Activated naive CD8-positive, alpha-beta T cell treated with anti-CD3 and anti-CD28 coated beads, Interleukin-2, amount 50 U/mL, for 24 hours (primary cell): ENCODE measurements at places on chromosomes 1 and 21.

DNA sequence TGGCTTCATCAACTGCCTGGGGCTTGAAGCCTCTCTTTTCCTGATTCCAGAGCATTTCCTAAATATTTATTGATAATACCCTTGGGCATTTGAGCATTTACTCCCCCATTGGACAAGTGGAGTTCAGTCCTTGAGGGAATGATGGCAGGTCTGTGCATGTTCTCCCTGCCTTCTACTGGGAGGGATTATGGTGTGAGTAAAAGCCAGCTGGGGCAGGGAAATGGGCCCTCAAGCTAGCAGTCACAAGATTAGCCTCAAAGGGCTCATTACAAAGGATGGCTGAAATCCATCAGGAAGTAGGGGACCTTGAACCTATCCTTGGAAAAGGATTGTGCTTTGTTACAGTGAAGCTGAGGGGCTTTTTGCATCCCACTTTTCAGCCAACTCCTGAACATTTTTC lies 24.2 kb upstream of the OSBPL9 start:
- H3K36me3 ChIP-seq, result no peaks in the 10 kb centered on the region
- no peak overlapping the region for H3K4me3 ChIP-seq
- no peak overlapping the region for H3K27ac ChIP-seq

DNA sequence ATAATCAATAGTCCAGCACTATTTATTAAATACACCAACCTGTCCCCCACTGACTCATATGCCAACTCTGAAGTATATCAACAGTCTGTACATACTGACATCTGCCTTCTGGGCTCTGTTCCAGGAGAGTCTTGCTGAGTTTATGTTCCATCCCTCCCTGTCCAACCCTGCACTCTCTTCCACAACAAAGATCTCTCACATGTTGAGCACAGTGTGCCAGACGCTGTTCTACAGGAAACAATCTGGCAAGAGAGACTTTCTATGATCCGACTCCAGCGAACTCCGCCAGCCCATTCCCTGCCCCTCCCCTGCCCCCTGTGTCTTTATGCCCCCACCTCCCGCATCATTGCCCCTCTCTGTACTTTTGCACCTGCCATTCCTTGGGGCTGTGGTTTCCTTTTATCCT lies 3.4 kb downstream of the LACTBL1 start:
- DNase-seq, result no peak
- no peak overlapping the region for H3K27ac ChIP-seq
- no peaks in the 10 kb centered on the region for H3K4me1 ChIP-seq
- peaks cover 49% of the 10 kb centered on the region for H3K27me3 ChIP-seq
- no peaks in the 10 kb centered on the region for H3K36me3 ChIP-seq

- H3K27ac ChIP-seq, result no peak overlapping the region
- H3K4me1 ChIP-seq, result no peaks in the 10 kb centered on the region
- H3K4me3 ChIP-seq, result no peak overlapping the region
- no peak for DNase-seq
- no peaks in the 10 kb centered on the region for H3K36me3 ChIP-seq
- H3K27me3 ChIP-seq, result peaks cover 15% of the 10 kb centered on the region
Observed at GRCh38 chr1:50378770-50379169, 44.5 kb downstream of the DMRTA2 start.

GRCh38 chr1:229434641-229435051 lies 752 bp upstream of the ACTA1 start:
- no peak overlapping the region for H3K4me3 ChIP-seq
- no peak for DNase-seq
- peaks cover 26% of the 10 kb centered on the region for H3K4me1 ChIP-seq
- H3K27ac ChIP-seq, result no peak overlapping the region
- peaks cover 18% of the 10 kb centered on the region for H3K36me3 ChIP-seq

DNA sequence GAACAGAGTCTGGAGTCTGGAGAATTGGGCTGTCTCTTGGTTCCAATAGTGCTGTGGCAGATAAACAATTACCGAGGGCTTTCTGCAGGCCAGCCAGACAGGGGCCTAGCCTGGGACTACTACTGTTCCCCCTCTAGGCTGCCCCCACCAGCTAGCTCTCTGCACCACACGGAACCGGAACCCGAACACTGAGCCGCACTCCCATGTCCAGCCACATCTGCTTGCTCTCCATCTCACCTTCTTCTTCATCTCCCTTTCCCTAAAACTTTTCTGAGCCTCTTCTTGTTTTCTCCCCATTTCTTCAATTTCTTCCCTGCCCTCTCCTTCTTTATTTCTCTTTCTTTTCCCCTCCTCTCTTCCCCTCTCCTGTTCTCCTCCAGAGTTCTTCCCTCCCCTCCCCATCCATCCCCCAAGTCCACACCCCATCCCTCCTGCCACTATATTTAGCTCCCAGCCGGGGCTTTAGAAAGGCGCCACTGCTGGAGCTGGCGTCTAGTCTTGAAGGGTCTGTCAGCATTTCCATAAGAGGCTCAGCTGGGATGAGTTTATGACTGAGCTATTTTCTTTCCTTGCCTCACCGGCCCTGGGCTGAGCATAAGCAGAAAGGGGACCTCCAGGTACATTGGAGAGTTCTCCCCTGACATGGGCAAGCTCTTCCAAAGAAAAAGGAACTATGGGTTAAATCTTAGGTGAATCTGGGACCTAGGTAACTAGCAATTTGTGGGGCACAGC lies 25.7 kb upstream of the ATP2B4 start:
- no peak for DNase-seq
- no peak overlapping the region for H3K27ac ChIP-seq
- H3K27me3 ChIP-seq, result no peaks in the 10 kb centered on the region
- no peaks in the 10 kb centered on the region for H3K36me3 ChIP-seq

- no peak overlapping the region for H3K4me3 ChIP-seq
- no peak for DNase-seq
- no peaks in the 10 kb centered on the region for H3K27me3 ChIP-seq
- no peak overlapping the region for H3K27ac ChIP-seq
Observed at GRCh38 chr1:22030473-22030872, 22.0 kb upstream of the CDC42 start.

- H3K4me1 ChIP-seq, result peaks cover 16% of the 10 kb centered on the region
- no peak overlapping the region for H3K27ac ChIP-seq
Observed at GRCh38 chr1:91537281-91537986, 36.8 kb downstream of the CDC7 start.

- DNase-seq, result no peak
- peaks cover 22% of the 10 kb centered on the region for H3K27me3 ChIP-seq
- no peak overlapping the region for H3K27ac ChIP-seq
- H3K4me1 ChIP-seq, result no peaks in the 10 kb centered on the region
- no peaks in the 10 kb centered on the region for H3K36me3 ChIP-seq
- no peak overlapping the region for H3K4me3 ChIP-seq
Observed at GRCh38 chr1:183000167-183000962, 22.9 kb upstream of the LAMC1 start.

DNA sequence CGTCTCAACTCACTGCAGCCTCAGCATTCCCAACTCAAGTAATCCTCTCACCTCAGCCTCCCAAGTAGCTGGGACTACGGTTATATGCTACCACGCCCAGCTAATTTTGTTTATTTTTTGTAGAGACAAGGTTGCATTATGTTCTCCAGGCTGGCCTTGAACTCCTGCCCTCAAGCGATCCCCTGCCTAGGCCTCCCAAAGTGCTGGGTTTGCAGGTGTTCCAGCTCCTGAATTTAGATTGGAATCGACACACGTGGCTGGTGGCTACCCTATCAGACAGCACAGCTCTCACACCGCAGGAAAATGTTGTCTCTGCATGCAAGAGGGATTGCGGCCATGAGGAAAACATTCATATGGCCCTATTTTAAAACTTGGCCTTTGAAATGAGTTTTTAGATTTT lies 76.7 kb upstream of the GALNT2 start:
- H3K4me3 ChIP-seq, result no peak overlapping the region
- H3K27ac ChIP-seq, result no peak overlapping the region
- no peaks in the 10 kb centered on the region for H3K36me3 ChIP-seq
- no peaks in the 10 kb centered on the region for H3K4me1 ChIP-seq

DNA sequence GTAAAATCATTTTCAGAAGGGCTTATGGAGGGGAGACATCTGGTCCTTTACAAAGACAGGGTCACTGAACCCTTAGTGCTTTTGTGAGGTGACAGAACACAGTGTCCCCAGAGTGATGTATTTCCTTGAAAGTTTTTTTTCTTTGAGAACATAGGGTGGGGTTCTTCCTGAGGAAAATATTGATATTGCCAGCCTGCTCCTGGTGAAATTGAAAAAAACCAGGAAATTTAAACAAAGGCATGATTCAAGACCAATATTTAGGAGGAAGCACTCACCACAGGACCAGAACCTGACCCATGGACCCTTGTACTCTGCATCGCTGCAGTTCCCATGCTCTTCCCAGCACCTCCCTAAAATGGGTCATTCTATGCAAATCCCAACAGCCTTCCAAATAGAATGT lies 63.7 kb downstream of the ST6GALNAC3 start:
- no peak overlapping the region for H3K4me3 ChIP-seq
- no peaks in the 10 kb centered on the region for H3K27me3 ChIP-seq
- H3K36me3 ChIP-seq, result no peaks in the 10 kb centered on the region
- DNase-seq, result no peak
- no peak overlapping the region for H3K27ac ChIP-seq

DNA sequence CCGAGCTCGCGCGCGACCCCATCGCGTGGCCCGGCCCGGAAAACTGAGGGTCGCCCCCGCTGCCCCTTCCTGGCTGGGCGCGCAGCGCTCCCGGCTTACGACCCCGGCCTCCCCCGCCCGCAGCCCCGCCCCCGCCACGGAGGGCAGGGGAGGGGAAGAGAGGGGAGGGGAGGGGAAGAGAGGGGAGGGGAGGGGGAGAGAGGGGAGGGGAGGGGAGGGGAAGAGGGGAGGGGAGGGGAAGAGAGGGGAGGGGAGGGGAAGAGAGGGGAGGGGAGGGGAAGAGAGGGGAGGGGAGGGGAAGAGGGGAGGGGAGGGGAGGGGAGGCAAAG lies 6.7 kb upstream of the ANKRD65 start:
- peaks cover 4% of the 10 kb centered on the region for H3K4me1 ChIP-seq
- H3K4me3 ChIP-seq, result no peak overlapping the region
- peaks cover 2% of the 10 kb centered on the region for H3K36me3 ChIP-seq
- no peak overlapping the region for H3K27ac ChIP-seq
- DNase-seq, result no peak

DNA sequence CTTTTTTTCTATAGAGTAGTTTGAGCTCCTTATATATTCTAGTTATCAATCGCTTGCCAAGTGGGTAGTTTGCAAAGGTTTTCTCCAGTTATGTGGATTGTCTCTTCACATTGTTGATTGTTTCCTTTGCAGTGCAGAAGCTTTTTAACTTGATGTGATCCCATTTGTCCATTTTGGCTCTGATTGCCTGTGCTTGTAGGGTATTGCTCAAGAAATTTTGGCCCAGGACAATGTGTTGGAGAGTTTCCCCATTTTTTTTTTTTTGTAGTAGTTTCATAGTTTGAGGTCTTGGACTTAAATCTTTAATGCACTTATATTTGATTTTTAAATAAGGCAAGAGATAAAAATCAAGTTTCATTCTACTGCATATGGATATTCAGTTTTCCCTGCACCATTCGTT lies 774.8 kb upstream of the ADAMTS5 start:
- H3K27me3 ChIP-seq, result peaks cover 2% of the 10 kb centered on the region
- H3K4me1 ChIP-seq, result no peaks in the 10 kb centered on the region
- no peak overlapping the region for H3K27ac ChIP-seq
- H3K4me3 ChIP-seq, result no peak overlapping the region
- no peaks in the 10 kb centered on the region for H3K36me3 ChIP-seq

DNA sequence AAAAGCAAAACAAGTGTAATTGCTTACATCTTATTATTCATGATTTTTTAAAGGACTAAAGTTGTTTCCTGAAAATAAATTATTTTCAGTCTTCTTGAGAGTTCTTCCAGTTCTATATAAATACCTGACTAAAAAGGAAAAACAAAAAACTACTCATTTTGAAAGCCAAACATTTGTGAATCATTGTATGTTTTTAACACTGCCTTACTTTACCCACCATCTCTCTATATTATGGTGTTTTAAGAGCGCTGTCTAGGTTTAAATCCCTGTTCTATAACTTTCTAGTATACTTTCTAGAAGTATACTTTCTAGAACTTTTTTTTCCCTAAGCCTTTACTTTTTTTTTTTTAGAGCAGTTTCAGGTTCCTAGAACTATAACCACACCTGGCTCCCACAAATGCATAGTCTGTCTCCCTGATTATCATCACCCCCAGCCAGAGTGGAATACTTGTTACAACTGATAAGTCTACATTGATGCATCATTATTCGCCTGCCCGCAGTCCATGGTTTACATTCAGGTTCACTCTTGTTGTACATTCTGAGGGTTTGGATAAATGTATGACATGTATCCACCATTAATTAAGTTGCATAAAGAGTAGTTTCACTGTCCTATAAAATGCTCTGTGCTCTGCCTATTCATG lies 9.8 kb downstream of the RSBN1 start:
- peak overlapping the region; percentile 15 for H3K27ac ChIP-seq
- peaks cover 14% of the 10 kb centered on the region for H3K36me3 ChIP-seq
- no peak for DNase-seq
- H3K27me3 ChIP-seq, result no peaks in the 10 kb centered on the region
- no peak overlapping the region for H3K4me3 ChIP-seq

DNA sequence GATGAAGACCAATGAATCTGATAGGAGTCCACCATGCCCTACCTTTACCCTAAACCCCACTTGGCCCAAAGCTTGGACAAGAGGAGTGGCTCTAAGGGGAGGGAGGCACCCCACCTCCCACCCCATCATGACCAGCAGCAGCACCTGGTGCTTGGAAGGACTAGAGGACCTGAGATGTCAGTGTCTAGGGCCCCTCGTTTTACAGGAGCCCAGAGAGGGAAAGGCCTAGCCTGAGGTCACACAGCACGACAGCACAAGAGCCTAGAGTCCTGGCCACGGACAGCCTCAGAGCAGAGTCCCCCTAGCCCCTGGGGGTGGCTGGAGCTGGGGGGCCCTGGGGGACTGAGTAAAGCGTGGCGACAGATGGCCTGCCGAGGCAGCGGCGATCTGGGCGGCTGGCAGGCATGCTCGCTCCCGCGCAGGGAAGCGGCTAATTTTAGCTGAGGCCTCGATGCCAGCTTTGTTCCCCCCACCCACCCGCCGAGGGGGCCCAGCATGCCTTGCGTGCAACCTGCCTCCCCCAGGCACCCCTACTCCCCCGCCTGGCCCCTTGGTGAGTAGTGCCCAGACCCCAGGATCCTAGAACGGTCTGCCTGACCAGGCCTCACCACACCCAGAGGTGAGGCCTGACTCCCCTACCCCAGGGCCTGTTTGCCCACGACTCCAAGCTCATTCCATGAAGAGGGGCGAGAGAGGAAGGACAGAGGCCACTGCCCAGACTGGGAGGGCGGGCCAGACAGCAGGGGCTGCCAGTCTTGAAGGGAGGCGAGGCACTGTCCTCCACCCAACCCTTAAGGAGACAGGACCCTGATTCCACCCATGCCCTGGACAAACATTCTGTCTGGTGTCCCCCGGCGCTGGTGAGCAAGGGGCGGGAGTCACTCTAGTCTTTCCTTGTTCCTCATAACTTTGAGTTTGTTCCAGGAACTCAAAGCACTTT lies 39.0 kb downstream of the AHDC1 start:
- no peaks in the 10 kb centered on the region for H3K27me3 ChIP-seq
- H3K36me3 ChIP-seq, result no peaks in the 10 kb centered on the region
- H3K27ac ChIP-seq, result no peak overlapping the region
- peaks cover 26% of the 10 kb centered on the region for H3K4me1 ChIP-seq
- H3K4me3 ChIP-seq, result no peak overlapping the region

GRCh38 chr1:26787381-26787705 lies 407 bp upstream of the PIGV start:
- peaks cover 11% of the 10 kb centered on the region for H3K36me3 ChIP-seq
- peak overlapping the region; percentile 85 for H3K4me3 ChIP-seq
- peaks cover 1% of the 10 kb centered on the region for H3K27me3 ChIP-seq
- H3K27ac ChIP-seq, result peak overlapping the region; percentile 94
